T-helper 1 cell treated with Interleukin-12 subunit alpha and Interleukin-12 subunit beta and Interleukin-4 antibody, amounts not matched to agents 30 ng/mL and 1 ng/mL, for 36 hours (primary cell): ENCODE measurements at places on chromosomes 3 and 15. TPM values are rescaled to one million over a fixed set of nuclear protein-coding genes. Genes with fewer than 3 reads are reported as not detected.

The SLC35A5 gene
- total RNA-seq = 19.8 and 22.4 TPM in 2 replicates

The ALG3 gene
- total RNA-seq = 51.5 and 57.4 TPM in 2 replicates

The SENP8 gene
- 0.93 and 1.0 TPM in 2 replicates for total RNA-seq

The IL17RE gene
- 2.4 and 2.5 TPM in 2 replicates for total RNA-seq

The TGM5 gene
- total RNA-seq = 0.20 and 0.39 TPM in 2 replicates

The SLC2A2 gene
- not detected in 2 replicates for total RNA-seq

The ARHGEF26 gene
- 0.07 TPM in 2 replicates for total RNA-seq

The GOLGA8O gene
- 7.6 and 9.4 TPM in 2 replicates for total RNA-seq

The FRMD4B gene
- 49.0 and 49.1 TPM in 2 replicates for total RNA-seq

The SLC51A gene
- total RNA-seq = not detected in 2 replicates

The DOCK3 gene
- total RNA-seq = 1.5 and 1.6 TPM in 2 replicates

The EEF1AKMT4 gene
- 6.2 and 6.5 TPM in 2 replicates for total RNA-seq

The SLC51B gene
- not detected in 2 replicates for total RNA-seq

The ANXA2 gene
- 418 and 428 TPM in 2 replicates for total RNA-seq

The CCR9 gene
- not detected in 2 replicates for total RNA-seq

The NRROS gene
- total RNA-seq = 33.1 and 34.7 TPM in 2 replicates

The CLDN16 gene
- not detected in 2 replicates for total RNA-seq

The LRRC3B gene
- total RNA-seq = not detected in 2 replicates

The FAM3D gene
- total RNA-seq = not detected in 2 replicates

The GPR149 gene
- not detected in 2 replicates for total RNA-seq

The GOLGA6C gene
- total RNA-seq = not detected in 2 replicates

The CEMIP gene
- total RNA-seq = 0.12 TPM in 1 of 2 replicates, not detected in the other

The TJP1 gene
- total RNA-seq = not detected in 2 replicates

The SLC28A2 gene
- total RNA-seq = not detected in 2 replicates

The NEIL1 gene
- 12.7 and 14.4 TPM in 2 replicates for total RNA-seq

The TTC23 gene
- 2.0 and 2.5 TPM in 2 replicates for total RNA-seq

The NR1D2 gene
- 5.1 and 5.5 TPM in 2 replicates for total RNA-seq

The BNC1 gene
- total RNA-seq = not detected in 2 replicates

The CCDC39 gene
- total RNA-seq = not detected in 2 replicates

The C3orf70 gene
- 0.05 and 0.10 TPM in 2 replicates for total RNA-seq

The TRAT1 gene
- total RNA-seq = 160 and 166 TPM in 2 replicates

The TMEM42 gene
- total RNA-seq = 10.5 and 11.1 TPM in 2 replicates

The BDH1 gene
- 71.0 and 71.2 TPM in 2 replicates for total RNA-seq

The SEMA7A gene
- 27.7 and 30.5 TPM in 2 replicates for total RNA-seq

The NUTM1 gene
- not detected in 2 replicates for total RNA-seq

The MEX3B gene
- total RNA-seq = 0.44 and 0.66 TPM in 2 replicates

The PPM1L gene
- 5.4 and 6.3 TPM in 2 replicates for total RNA-seq

The CD80 gene
- 17.7 and 20.7 TPM in 2 replicates for total RNA-seq

The LMCD1 gene
- total RNA-seq = 0.39 and 0.59 TPM in 2 replicates

The BTLA gene
- 37.8 and 42.6 TPM in 2 replicates for total RNA-seq

The LARP6 gene
- not detected in 2 replicates for total RNA-seq

The ZNF619 gene
- total RNA-seq = 8.4 and 8.9 TPM in 2 replicates

The AMT gene
- total RNA-seq = 3.9 and 4.6 TPM in 2 replicates

The CACNA1D gene
- total RNA-seq = 0.41 and 1.3 TPM in 2 replicates

The COL6A6 gene
- not detected in 2 replicates for total RNA-seq

The MESP1 gene
- 0.85 and 1.3 TPM in 2 replicates for total RNA-seq

The BOC gene
- total RNA-seq = 0.37 and 0.54 TPM in 2 replicates

The SNRK gene
- 68.6 and 74.4 TPM in 2 replicates for total RNA-seq

The PTPN9 gene
- total RNA-seq = 40.8 and 41.3 TPM in 2 replicates

The SLCO3A1 gene
- 35.2 and 39.5 TPM in 2 replicates for total RNA-seq

The APBA2 gene
- 4.4 and 5.8 TPM in 2 replicates for total RNA-seq

The PRKCD gene
- 27.5 and 29.5 TPM in 2 replicates for total RNA-seq

The CLDN11 gene
- total RNA-seq = 0.10 TPM in 1 of 2 replicates, not detected in the other

The ZMYND10 gene
- 1.2 and 1.6 TPM in 2 replicates for total RNA-seq
